ENCODE measurements at places on chromosomes 1 and 21. TPM values are rescaled to one million over a fixed set of nuclear protein-coding genes. Genes with fewer than 3 reads are reported as not detected.

RGS7 gene
- 0.10 TPM for total RNA-seq

CHAF1B gene
- 2.3 TPM for total RNA-seq

OVAAL gene
- not detected for total RNA-seq

CD34 gene
- 17.7 TPM for total RNA-seq

ZZZ3 gene
- 50.8 TPM for total RNA-seq

BSDC1 gene
- total RNA-seq: 81.6 TPM

All from ovary (tissue), 10 donors.